ENCODE measurements at places on chromosomes 5 and 9.

DNA sequence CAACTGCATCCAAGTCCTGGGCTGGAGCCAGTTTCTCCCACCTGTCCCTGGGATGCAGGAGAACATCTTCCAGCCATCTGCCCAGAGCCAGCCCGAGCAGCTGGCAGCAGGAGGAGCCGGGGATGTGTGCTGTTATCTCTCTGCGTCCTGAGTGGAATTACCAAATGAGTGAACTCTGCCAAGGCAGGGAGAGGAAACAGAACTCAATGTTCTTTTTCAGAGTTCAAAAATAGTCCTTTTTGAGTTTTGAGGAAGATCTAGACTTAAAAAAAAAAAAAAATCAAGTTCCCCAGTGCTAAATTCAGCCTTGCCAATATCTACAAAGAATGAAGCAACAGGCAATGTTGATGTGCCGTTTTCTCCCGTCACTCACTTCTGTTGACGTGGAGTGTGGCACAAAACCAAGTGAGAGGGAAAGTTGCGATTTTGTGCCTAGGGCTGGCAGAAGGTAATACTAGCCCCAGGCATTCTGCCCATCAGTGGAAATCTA, 56.2 kb downstream of the TMOD1 start:
- no peak for DNase-seq

DNA sequence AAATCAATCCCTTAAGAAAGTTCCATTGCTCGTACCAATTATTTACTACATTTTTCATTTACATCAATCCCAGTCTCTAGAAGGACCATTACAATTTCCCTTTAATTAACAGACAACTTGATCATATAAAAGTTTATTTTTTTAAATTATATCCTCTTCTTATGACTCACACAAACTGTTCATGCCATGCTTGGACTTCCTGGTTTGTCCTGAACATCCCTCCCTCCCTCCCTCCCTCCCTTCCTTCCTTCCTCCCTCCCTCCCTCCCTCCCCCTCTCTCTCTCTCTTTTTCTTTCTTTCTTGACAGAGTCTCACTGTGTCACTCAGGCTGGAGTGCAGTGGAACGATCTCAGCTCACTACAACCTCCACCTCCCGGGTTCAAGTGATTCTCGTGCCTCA, 11.6 kb upstream of the CLTB start:
- DNase-seq: no peak

GRCh38 chr5:6222121-6222520, 156.2 kb downstream of the MED10 start:
- no peak for DNase-seq

DNA sequence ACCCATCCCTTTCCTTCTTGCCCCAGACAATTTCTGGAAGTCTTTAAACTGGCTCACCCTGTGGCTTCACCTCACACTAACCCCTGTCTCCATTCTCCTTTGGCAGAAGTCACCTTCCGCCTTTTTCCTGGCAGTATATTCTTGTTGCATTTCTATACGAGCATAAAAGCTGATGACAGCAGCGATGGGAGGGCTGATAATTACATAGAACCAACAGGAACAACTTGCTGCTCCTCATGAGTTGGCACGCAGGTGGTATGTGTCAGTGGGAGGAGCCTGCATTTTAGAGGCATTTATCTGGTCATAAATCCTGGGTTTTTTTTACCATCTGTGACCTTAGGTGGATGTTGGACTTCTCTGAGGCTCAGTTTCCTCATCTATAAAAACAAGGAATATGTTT, 61.4 kb upstream of the CKMT2 start:
- DNase-seq: no peak

DNA sequence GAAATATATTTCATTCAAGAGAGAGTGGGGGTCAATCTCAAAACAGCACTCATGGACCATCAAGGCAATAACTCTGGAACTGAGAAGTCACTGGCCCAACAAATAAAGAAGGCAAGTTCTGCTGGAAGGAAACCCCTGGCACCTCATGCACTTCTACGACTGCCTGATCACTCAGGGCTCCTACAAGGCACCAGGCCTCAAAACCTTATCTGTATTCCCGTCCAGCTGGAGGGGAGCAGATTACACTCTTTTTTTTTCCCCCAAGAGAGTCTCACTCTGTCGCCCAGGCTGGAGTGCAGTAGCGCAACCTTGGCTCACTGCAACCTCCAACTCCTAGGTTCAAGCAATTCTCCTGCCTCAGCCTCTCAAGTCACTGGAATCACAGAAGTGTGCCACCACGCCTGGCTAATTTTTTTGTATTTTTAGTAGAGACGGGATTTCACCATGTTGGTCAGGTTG, 49.9 kb downstream of the P4HA2 start:
- no peak for DNase-seq

DNA sequence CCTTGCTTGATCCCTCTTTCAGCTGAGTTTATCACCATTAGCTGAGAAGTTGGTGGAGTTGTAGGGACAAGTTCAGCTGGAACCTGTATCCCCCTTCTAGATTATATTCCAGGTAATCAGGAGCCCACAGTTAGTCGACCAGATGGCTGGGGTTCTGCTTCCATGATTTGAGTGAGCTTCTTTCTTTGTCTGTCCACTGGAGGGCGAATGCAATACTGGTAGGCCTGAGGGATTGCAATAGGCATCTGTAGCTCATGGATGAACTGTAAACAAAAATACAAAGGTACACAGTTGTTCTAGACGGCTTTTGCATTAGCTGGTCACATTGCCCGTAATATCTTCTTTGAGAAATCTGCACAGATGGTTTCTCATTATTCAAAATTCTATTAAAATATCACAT, 88.9 kb downstream of the PCSK5 start:
- no peak for DNase-seq

GRCh38 chr5:179275941-179276837, 69.1 kb downstream of the ADAMTS2 start:
- no peak for DNase-seq

- no peak for DNase-seq
Measured at GRCh38 chr5:32645246-32645645, 59.9 kb downstream of the SUB1 start.

GRCh38 chr5:113371721-113372196, 63.0 kb downstream of the TSSK1B start:
- no peak for DNase-seq

GRCh38 chr9:110303133-110303532, 34.5 kb downstream of the TXNDC8 start:
- no peak for DNase-seq

DNA sequence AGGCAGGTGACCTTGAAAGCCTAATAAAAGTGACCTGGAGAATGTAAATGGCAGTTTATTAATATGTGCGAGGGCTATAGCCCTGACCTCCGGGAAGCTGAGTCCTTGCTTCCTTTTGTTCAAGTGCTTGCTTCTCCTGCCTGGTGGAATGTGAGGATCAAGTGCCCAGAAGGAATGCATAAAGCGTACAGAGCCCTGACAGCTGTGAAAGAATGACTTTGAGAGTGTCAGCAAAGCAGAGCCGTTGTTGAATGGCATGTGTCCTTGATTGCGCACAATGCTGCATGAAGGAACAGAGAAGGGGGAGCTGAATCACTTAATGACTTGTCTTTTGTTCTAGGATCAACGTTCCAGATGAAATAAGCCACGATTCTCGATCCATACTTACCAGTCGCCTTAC, 133.0 kb downstream of the SLF1 start:
- no peak for DNase-seq

- no peak for DNase-seq
Measured at GRCh38 chr5:15791274-15791673, 291.3 kb downstream of the FBXL7 start.

DNA sequence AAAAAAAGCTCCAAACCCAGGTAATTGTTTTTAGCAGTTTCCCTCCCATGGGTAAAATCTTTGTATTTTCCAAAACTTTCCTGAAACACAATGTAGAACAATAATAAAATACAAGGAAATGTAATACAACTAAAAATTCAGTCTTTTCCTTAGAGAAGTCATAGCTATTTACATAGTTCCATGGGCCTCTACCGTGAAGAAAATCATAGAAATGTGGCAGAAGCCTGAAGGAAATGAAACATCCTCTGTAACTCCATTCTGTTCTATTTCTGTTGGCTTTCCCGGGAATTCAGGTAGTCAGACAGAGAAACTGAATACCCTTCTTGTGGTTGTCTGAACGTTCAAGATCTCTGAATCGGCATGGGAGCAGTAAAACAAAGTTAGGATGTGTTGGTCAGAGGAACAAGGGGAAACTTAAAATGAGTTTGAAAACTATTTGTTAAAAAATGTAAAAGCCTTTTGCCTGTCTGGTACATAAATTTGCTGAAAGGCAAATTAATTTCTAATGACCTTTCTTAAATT, 202.4 kb upstream of the ZNF608 start:
- no peak for DNase-seq

DNA sequence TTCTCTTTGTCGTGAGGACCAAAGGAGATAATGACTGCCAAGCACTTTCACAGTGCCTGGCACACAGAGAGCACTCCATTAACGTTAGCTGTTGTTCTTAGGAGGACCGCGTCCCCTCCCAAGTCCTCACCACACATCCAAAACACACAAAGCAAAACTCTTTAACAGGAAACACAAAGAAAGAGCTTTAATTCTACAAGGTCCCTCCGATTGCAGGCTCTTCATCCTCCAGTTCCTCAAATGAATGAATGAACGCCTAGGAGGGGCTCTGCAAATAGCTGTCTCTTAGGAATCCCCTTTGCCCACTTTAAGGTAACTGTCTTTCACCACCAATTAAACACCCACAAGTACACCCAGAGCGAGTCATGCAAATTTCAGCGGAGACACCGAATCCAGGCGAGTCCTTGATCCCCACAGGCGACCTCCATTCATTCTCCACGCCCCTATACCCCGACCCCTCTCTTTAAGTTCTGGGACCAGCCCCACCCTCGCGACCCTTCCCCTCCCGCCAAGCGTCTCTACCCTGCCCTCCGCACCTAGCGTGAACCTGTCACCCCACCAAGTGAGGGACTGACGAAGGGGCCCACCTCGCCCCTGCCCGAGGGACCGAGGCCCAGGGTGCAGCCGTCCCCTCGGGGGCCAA, 644 bp downstream of the TSC1 start:
- DNase-seq: no peak

DNA sequence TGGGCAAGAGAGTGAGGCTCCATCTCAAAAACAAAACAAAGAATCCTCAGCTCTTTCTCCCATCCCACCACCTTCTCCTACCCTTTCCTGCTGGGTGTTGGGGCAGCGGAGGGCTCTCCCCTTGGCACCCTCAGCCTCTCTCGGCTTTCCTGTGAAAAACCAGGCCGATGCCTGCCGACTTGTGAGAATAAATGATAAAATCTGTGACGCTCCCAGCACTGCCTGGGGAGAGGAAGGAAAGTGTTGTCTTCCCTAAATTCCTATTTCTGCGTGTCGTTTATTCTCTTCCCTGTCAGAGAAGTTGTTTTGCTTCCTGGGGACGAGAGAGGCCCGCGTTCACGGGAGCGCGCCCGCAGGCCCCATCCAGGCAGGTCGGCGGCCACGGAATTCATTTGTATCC, 19.7 kb downstream of the NEK6 start:
- DNase-seq: no peak

DNA sequence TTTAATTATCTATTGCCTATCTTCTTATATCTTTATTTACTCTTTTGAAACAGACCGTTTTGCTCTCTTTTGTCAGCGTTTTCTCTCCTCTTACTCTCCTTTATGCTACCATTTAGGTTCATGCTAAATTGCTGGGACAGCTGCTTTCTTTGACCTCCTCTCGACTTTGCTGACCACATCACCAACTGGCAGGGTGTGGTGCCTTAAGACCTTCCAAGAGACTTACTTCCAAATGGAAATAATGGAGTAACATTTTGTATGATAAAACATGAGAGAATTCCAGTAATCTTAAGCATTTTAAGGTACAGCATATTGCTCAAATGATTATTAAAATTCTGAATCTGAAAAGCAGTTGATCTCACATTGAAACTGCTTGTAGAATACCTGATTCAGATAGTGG, 71.5 kb upstream of the MEF2C start:
- no peak for DNase-seq

DNA sequence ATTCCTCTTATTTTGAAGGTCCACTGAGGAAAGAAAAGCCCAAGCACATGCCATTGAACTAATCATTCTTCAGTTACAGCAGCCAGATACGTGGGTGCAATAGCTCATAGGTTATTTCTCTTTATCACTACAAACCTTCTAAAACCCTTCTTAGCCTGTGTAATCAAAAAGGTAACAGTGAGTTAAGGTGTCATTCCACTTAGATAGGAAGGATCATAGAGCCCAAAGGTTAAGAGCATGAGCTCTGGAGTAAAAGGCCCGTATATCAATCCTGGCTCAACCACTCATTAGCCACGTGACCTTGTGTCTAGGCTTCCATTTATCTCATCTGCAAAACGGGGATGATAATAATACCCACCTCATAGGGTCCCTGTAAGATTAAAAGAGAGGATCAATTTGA, 2.7 kb downstream of the GPX8 start:
- no peak for DNase-seq

DNA sequence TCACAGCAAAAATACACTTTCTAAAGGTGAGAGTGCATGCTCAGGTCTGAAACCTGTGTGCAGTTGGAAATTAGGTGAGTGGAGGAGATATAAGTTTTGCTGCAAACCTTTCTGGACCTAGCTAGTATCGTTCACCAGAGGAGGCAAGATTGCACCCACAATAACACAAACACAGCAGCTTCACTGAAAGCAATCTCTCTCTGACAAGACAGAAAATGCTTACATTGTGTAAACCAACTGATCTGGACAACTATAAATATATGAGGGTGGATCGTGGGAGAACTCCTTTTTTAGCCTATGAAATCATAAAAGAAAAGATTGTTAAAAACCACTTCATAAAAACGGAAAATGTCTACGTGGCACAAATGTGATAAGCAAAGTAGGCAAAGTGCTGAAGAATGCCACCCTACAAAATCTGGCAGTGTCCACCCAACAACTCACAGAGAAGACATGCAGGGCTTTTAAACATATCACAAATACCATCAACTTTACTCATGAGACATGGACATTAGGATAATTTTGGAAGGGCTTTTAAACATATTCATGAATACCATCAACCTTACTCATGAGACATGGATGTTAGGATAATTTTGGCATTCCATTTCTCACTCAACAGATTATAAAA, 134.3 kb downstream of the CDH18 start:
- DNase-seq: no peak

DNA sequence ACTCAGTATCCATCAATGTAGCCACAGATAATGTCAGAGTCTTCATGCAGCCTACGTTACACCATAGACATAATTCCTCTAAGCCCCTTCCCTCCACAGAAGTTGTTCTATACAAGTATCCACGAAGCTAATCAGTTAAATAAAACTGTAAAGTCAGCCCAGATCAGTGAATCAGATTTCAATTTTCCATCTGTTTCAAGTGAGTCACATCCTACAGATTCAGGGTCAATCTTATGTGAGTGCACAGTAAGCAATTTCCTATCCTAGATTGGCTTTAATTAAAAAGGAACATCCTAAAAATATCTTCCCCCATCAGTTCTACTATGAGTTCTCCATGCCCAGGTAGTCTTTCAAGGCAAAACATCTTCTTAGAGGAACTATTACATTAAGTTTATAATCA, 402.5 kb downstream of the EFNA5 start:
- DNase-seq: no peak

DNA sequence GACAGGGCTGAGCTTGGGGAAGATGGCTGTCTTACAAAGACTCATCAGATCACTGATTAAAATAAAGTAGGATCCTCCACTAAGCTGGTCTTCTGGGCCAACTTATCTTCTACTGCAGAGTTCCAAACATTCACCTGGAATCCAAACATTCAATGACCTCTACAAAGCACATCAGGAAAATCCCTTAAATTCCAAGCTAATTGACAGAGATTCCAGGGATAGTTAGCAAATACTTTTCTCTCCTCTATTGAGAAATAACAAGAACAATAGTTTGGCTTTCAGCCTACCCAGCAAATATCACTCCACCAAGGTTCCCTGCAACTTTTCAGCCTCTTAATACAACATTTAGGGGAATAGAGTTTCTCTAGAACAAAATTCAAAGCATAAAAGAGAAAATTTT, 140.6 kb upstream of the LIFR start:
- DNase-seq: no peak

Measured in stimulated activated CD4-positive, alpha-beta T cell treated with anti-CD3 and anti-CD28 coated beads, Interleukin-1b, Interleukin-23, amount 100 ng/mL, for 1 hour (primary cell).